ENCODE measurements at places on chromosomes 1 and 21. TPM values are rescaled to one million over a fixed set of nuclear protein-coding genes. Genes with fewer than 3 reads are reported as not detected.
A peak's percentile ranks its signal among the peaks of the same experiment; 100 is the strongest.

Gene FHL3
- polyA plus RNA-seq: 10.0 TPM

Gene LCE1C
- not detected for polyA plus RNA-seq

Gene PRMT2
- 153 TPM for polyA plus RNA-seq

Gene FAM163A
- not detected for polyA plus RNA-seq

Gene VSIG8
- polyA plus RNA-seq: not detected

Gene THEM5
- not detected for polyA plus RNA-seq

Gene ICOSLG
- polyA plus RNA-seq: not detected

Gene PGLYRP3
- polyA plus RNA-seq: not detected

- DNase-seq: no peak
Measured at GRCh38 chr1:205441716-205442050, 14.2 kb downstream of the BLACAT1 start.

GRCh38 chr21:31342348-31342747, 1.7 kb downstream of the TIAM1 start:
- no peak for DNase-seq

DNA sequence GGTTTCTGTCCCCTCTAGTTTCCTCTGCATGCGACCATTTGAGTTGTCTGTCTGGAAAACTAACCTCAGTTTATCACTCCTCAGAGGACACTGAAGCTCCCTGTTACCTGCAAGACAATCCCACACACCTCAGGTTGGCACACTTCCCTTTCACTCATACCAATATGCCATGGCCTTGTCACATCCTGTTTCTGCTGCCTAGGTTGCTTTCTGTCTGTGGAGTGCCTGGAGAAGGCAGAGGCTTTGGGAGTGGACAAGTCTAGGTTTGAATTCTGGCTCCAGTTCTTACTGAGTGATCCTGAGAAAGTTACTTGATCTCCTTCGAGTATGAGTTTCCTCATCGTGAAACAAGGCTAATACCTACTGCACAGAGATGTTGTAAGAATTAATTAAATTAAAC, 171.5 kb upstream of the CACYBP start:
- no peak for DNase-seq

GRCh38 chr21:32155226-32155625, 123.6 kb downstream of the MIS18A start:
- no peak for DNase-seq

- no peak for DNase-seq
Measured at GRCh38 chr1:111602302-111602701, 17.3 kb upstream of the RAP1A start.

DNA sequence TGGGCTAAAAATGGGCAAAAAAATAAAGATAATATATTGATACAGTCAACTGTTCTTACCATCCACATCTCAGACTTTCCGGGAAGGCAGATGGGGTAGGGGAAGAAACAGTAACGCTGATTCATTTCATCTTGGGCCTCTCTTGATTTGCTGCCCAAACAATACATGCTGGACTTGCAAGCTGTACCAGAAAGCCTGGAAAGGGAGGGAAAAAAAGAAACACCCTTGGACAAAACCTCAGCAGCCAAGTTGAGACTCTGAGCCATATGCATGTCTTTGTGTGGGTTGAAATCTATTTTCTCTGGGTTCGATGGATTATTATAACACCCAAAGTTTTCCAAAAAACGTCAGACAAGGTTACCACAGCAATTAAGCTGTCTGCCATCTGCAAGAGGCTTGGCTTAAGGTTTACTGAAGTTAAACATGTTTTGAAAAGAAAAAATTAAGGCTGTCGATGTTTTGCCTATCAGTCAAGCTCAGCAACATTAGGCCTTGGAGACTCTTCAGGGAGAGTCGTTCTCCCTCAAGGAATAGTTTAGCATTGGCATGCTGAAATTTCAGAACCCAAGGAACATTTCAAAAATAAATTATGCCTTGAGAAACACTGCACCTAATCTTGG, 71.2 kb downstream of the PSMG1 start:
- no peak for DNase-seq

- DNase-seq: no peak
Measured at GRCh38 chr1:4124631-4125145, 224.6 kb upstream of the C1orf174 start.

GRCh38 chr1:186869526-186870228, 40.9 kb downstream of the PLA2G4A start:
- DNase-seq: no peak

GRCh38 chr21:35615325-35615724, 445.0 kb downstream of the SETD4 start:
- no peak for DNase-seq

DNA sequence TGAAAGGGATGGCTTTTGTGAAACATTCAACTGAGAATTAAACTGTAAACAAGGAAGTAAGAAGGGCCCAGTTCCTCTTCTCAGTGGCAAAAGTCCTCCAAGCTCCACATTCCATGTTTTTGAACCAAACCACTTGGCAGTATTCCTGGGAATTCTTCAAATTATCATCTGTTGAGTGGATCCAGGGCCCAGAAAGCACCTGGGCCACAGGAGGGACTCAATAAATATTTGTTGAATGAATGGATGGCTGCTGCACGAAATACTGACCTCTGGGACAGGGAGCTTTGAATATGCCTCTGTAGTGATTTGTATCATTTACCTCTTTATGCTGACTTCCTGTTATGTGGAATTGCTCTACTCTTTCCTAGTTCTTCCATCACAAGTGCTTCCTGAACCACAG, 4.7 kb downstream of the SLC35F3 start:
- no peak for DNase-seq

- no peak for DNase-seq
Measured at GRCh38 chr1:65104854-65105534, 43.0 kb upstream of the AK4 start.

DNA sequence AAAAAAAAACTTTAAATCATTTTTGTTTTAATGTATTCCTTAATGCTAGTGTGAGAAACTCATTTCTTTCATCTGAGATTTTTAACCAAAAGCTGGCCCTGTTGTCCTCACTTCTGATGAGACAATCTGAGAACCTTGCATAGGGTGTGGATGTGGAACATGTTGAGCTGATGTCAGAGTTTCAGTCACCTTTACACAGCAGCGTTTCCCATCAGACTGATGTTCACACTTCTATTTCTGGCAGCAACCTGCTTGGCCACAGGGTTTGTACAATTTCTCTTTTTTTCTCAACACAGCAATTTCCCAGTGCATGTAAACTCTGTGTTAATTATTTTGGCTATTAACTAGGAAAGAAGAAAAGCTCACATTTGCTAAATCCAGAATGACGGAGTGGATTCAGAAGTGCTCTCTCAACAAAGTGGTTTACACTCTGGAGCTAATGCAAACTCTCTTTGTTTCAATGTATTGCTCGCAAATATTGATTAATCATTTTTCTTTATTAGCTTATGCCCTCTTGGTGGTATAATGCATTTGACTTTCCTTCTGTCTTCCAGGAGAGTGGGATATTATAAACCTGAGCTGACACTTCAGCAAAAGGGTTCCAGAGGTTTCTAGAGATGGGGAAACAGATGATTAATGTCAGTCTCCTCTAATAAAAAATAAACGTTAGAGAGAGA, 70.5 kb upstream of the HSPA13 start:
- no peak for DNase-seq

GRCh38 chr1:153659175-153659534, 652 bp downstream of the SNAPIN start:
- DNase-seq: no peak

DNA sequence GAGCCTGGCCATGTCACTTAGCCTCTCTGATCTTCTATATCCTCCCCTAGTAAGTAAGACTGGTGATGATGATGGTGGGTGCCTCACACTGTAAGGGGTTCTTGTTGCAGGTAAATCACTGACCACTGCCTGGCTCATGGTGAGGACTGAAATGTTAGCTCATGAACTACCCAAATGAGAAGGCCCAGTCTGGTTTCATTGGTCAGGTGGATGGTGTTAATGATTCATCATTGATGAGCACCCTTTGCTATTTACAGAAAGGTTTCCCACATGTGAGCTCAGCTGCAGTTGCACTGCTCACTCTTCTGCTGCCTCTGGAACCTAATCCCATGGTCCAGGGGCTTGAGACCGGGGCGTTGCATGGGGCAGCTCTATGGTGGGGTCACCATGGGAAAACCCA, 417.7 kb downstream of the PRDM2 start:
- DNase-seq: no peak

GRCh38 chr21:32806810-32807386, 35.3 kb upstream of the PAXBP1 start:
- no peak for DNase-seq

GRCh38 chr1:197783510-197783948, 8.2 kb upstream of the DENND1B start:
- no peak for DNase-seq

GRCh38 chr1:237226177-237226944, 184.4 kb downstream of the RYR2 start:
- no peak for DNase-seq

GRCh38 chr1:95852483-95853070, 618.6 kb downstream of the RWDD3 start:
- no peak for DNase-seq

GRCh38 chr21:17501107-17502006, 11.5 kb upstream of the CXADR start:
- DNase-seq: no peak

DNA sequence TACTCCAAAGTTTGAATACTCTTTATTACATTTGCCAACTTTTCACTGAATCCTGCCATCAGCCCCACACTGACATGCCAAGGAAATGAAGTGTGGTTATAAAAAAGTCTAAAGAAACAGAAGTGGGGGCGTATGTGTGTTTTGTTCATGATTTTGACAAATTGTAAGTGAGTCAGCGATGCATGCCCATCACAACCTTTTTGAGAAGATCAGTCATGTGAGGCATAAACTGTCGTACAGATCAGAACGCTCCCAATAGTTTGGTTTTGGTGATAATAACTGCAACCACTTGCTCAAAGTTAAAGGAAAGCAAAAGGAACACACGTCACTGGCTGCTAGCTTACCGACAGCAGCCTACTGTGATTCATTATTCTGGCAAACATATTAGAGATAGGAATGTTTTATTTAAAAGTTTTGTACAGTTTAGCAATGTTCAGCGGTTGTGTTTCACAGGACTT, 95.6 kb downstream of the RGS2 start:
- DNase-seq: peak; percentile 64

DNA sequence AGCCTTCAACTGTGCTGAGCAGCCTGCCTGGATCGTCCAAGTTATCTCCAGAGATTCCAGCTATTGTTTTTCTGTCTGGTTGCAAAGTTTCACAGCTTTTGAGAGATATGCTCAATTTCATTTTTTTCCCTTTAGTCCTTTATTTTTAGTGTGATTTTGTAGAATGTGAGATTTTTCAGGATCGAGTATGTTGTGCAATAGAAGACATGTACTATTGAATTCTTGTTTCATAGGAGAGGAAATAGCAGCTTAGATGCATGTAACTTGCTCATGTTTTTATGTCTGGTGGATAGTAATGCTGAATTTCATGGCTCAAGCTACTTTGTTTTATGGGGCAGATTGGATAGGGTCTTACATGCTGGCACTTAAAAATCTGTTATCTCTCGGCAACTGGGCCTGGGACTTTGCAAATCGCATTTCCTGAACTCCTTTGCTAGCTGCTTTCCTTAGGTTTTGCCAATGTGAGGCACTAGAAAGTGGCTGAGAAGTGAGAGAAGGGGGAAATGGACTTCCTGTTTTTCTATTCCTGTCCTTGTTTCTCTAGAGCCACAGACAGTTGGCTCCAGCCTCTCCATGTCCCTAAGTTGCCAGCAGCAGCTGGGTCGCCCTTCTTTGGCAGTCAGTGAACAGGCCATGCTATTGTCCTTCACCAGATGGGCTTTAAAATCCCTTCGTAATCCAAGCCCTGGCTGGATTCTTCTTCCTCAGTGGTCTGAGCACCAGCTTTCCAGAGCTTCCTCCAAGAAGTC, 101.4 kb upstream of the PDE4B start:
- no peak for DNase-seq

DNA sequence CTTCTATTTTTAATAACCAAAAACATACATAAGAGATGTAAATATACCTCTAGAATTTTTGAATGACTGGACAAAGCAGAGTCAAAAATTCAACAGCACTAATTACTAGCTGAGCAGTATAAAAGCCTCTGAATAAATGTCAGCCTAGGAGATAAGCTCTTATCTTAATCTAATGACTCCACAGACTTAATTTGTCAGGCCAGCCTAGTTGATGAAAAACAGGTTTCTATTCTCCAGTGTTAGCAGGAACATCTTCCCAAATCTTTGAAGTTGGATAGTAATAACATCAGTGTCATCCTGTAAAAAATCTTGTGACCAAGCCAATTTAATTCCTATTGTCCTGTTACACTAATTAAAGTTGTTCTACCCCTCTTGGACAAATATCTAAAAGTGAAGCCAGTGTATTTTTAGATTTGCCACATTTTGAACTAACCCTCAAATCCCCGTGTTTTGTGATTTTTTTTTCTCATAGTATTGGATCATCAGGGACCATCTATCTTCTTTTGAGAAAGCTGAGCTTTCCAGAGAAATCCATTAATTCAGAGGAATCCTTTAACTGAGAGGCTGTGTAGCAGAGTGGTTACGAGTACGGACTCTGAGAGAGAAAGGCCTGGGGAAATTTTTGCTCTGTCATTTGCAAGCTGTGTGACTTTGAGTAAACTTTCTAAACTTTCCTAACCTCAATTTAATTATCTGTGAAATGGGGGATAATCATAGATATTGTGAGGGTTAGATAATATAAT, 41.2 kb downstream of the LMO4 start:
- no peak for DNase-seq

DNA sequence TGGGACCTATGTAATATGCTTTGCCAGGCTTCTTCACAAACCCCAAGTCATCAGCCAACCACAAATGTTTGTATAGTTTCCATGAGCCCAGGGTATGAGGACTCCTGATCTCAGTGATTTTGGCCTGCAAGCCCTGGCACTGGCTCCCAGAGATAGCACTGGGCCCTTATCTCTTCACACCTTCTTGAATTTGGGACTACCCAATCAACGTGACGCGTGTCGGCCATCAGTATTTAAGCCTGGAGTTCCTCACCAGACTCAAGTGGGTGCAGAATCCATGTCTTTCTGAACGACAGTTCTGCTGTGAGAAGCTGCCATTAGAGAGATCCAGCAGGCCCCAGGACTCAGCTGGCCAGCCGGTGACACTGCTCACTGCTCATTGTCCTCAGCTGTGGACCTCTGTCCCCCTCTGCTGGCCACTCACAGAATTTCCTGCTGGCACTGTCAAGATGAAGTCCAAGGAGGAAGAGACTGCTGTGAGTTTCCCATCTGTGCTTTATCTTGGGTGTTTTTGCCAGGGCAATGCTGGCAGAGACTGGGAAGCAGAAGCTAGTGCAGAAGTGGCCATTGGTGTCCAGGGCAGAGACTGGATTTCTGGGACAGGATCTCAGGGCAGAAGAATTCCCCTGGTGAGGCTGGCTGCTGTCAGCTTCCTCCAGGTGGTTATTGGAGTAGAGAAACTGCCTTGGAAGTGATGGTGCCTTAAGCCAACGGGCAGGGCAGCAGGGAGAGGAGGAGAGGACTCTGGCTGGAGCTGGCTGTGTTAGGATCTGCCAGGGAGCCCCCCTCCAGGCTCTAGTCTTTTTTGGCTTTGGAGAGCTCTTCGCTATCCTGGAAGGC, 28.4 kb downstream of the TMCC2 start:
- peak; percentile 59 for DNase-seq

- DNase-seq: no peak
Measured at GRCh38 chr21:25721987-25722386, 12.7 kb downstream of the ATP5PF start.
